T-cell (primary cell): ENCODE measurements at places on chromosomes 7 and 10. TPM values are rescaled to one million over a fixed set of nuclear protein-coding genes. Genes with fewer than 3 reads are reported as not detected.

Gene OPALIN
- total RNA-seq = not detected

- DNase-seq = no peak
Observed at GRCh38 chr7:70597066-70597465, 534.9 kb upstream of the GALNT17 start.

GRCh38 chr7:2551418-2551817, 3.9 kb downstream of the BRAT1 start:
- DNase-seq = no peak

DNA sequence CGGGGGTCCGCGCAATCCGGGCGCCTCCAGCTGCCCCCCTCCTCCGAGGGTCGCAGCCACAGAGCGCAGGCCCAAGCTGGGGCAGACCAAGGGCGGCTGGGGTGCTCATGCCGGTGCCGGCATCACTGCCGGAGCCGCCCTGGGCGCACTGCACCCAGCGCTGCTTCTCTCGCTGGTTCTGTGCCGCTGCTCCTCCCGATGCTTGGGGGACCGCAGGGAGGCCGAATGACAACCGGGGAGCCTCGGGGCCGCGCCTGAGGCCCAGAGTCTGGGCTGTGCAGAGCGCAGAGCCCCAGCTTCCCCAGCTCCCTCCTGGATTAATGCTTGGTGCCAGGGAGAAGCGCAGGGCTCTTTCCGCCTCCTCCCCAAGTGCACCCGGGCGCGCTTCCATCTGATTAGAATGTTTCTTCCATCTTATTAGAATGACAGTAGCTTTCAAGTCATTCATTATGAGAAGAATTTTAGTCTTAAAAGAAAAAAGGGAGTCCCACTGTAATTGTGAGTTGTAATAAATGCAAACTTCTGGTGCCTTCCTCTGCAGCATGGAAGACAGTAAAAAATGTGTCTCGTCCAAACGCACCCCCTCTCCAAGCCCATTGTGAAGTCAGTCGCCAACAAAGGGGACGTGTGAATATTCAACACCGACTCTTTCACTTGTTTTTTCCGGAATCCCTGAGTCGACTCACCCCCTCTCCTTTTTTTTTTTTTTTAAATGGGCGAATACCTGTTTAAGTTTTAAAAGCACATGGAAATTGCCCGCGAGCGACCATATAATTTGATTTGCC, 19.5 kb upstream of the PTF1A start:
- DNase-seq = no peak

GRCh38 chr7:98252425-98253054, 508 bp upstream of the TECPR1 start:
- DNase-seq = no peak
